EH (cell line): ENCODE measurements at places on chromosomes 5 and 9.

GRCh38 chr5:111083323-111083722 is 8.8 kb upstream of the WDR36 start:
- no peak for DNase-seq

GRCh38 chr9:130696996-130697395 is 3.4 kb downstream of the EXOSC2 start:
- no peak for DNase-seq

DNA sequence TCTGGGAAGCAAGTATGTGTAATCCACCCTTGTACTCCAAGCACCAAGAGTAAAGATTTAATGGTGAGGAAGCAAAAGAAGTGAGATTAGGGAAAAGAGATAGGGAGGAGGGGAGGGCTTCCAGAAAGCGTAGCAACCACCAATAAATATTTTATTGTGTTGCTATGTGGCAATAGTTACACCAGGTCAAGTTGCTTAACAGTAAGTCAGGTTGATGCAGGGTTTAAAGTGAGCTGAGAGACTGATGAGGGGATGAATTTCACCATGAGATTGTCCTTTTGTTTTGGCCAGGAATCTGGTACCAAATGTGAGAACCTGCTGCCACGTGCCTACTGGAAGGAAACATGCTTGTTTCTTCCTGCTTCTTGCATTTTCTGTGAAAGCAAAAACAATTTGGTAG is 62.7 kb downstream of the PCSK5 start:
- no peak for DNase-seq

- no peak for DNase-seq
These were observed 57.2 kb upstream of the RIC1 start for GRCh38 chr9:5571629-5572232.

GRCh38 chr5:132951897-132952296 is 11.5 kb downstream of the AFF4 start:
- no peak for DNase-seq

DNA sequence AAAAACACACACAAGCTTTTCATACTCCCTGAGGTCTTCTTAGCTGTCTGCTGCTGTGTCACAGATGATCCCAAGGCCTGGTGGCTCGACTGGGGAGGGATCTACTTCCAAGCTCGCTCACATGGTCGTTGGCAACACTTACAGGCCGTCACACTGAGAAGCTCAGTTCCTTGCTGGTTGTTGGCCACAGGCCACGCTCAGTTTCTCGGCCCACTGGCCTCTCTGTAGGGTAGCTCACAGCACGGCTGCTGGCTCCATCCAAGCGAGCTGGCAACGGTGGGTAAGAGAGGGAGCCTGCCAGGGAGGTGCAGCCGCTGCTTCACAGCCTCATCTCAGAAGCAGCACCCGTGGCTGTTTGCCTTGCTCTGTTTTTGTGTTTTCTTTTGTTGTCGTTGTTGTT is 43.8 kb upstream of the GFPT2 start:
- no peak for DNase-seq

DNA sequence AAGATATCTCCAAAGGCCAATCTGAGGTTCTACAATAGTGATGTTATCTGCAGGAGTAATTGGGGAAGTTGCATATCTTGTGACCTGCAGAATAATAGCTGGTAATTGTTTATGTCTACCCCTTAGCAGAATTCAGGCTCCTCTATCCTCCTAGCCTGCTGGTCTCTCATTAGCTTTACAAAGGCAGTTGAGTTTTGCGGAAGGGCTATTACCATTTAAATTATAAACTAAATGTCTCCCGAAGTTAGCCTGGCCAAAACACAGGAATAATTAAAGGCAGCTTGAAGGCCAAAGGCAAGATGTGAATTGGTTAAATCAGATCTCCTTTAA is 168.7 kb downstream of the TTC39B start:
- no peak for DNase-seq

DNA sequence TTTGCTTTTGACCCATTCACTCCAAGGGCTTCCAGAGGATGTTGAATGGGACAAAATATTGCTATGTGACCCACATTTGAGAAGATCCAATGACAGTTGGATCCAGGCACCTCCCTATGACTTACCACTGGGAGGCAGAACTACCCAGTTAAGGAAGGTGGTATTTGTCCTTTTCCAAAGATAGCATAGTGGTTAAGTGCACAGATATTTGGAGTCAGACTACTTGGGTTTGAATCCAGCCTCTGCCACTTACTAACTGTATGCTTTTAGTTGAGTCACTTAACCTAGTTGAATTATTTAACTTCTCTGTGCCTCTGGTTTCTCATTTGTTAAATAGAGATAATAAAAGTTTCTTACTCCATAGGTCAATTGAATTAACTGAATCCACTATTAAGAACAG is 74.5 kb upstream of the PALM2AKAP2 start:
- peak; percentile 73 for DNase-seq

DNA sequence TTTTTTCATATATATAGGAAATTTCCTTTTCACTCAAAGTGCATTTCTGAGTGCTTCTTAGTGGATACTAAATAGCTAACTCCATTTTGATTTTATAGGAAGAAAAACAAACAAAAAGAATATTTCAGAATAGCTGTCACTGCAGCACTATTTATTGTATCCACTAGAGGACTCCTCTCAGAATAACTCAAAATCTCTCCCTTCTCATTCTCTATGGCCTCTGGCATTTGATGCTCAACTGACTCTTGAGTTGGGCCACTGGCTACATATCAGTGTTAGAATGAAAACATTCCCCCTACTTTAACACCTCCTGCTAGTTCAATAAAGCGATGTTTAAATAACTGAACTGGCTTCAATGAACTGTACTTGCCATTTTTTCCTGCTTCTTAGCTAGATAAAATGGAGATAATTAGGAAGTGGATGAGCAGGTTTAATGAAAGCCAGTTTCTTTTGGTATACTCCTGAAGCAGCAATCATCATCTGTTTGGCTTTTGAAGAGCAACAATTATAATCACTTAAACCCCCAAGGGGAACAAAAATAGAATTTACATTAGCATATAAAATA is 16.6 kb upstream of the ELAVL2 start:
- DNase-seq: no peak

GRCh38 chr9:112059966-112060320 is 115.2 kb downstream of the SUSD1 start:
- DNase-seq: no peak

DNA sequence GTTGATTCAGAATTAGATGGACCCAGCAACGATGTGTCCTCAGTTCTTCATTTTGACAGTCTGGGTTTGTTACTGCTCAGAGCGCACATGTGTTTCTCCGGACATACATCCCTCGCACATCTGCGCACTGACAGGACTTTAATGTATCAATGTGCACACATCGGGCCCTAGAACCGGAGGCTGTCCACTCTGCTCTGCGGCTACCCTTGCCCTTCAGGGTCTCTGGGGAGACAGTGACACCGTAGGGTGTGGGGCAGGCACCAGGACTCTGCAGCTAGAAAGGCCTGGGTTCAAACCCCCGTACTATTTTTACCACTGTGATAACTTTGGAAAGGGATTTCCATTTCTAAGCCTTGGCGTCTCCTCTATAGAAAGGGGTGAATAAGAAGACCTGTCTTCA is 23.5 kb upstream of the LPCAT1 start:
- DNase-seq: no peak

DNA sequence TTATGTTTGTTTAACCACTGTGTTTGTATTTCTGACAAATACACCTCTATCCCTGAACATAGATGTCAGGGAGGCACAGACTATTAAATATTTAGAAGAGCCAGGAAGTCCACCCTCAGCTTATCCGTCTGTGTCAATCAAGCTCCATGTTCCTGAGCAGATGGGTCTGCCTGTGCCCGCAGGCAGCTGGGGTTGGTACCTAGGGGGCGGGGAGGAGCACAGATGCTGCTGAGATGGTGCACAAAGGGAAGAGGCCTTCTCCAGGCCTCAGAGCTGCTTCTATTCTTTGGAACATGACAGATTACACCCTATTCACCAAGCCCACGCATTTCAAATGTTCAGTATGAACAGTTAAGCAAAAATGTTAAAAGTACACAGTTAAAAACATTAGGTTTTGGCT is 142.1 kb downstream of the EPB41L4A start:
- no peak for DNase-seq

- peak; percentile 60 for DNase-seq
These were observed 4.5 kb downstream of the SLC36A1 start for GRCh38 chr5:151451626-151452520.
